Islet precursor cell (in vitro differentiated cells): ENCODE measurements at places on chromosomes 11 and 22.

- no peak for DNase-seq
Measured at GRCh38 chr22:29267462-29267857, 321 bp downstream of the RHBDD3 start.

GRCh38 chr11:1254733-1255132 is 31.9 kb downstream of the MUC5B start:
- DNase-seq, result no peak

- DNase-seq, result no peak
Measured at GRCh38 chr11:90840071-90840470, 617.2 kb upstream of the CHORDC1 start.

DNA sequence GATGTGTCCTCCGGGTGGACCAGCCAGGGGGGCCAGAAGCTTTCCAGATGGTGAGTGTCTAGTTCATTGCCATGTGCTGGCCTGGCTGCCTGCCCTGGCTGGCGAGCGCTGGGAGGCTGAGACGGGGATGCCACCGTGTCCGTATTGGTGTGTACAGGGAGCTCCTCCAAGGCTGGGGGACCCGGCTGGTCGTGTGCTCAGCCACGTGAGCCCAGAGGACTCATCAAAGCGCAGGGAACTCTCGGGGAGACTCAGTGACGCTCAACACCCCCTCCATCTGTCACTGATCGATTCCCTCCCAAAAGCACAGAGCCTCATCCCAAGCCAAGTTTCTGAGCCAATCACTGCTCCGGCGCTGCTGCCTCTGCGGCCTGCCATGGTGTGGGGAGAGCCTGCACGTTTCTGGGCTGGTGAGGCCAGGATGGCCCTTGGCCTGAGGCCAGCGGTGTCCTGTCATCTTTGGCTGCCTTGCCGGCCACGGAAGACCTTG is 423.7 kb downstream of the SHANK2 start:
- no peak for DNase-seq

GRCh38 chr11:3865388-3866193 is 10.1 kb downstream of the STIM1 start:
- DNase-seq, result peak; percentile 61

GRCh38 chr11:113591117-113591516 is 115.0 kb downstream of the TMPRSS5 start:
- DNase-seq, result peak; percentile 95

DNA sequence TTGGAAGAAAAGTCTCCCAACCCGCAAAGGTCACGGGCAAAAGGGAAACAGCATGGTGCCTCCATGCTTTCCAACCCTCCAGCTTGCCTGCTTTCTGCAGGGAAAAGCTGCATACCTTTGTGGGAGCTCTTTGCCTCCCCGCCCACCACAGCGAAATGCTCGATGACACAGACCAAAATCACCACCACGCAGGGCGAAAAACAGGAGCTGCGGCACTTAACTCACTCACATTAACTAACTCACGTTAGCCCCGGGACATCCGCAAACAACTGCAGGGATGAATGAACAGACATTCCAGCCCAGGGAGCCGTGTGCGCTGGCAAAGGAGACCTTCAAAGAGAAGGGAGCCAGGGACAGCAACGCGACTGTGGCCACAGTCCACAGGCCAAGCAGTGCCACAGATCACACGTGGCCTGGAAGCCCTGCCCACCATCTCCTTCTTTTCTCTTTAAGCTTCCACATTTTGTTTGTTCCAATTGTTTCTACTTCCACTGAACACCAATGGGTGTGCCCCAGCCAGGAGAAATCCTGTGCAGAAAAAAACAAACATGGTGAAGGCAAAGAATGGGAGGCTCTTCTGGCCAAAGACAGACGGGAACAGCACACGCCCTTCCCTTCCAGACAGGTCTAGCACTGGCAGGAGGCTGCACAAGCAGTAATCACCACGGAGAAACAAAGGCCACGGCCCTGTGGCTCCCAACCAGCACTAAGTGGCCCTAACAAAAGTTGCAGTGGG is 39.3 kb downstream of the DUSP8 start:
- DNase-seq, result peak; percentile 67

- peak; percentile 75 for DNase-seq
Measured at GRCh38 chr11:22244986-22245592, 52.2 kb downstream of the ANO5 start.

DNA sequence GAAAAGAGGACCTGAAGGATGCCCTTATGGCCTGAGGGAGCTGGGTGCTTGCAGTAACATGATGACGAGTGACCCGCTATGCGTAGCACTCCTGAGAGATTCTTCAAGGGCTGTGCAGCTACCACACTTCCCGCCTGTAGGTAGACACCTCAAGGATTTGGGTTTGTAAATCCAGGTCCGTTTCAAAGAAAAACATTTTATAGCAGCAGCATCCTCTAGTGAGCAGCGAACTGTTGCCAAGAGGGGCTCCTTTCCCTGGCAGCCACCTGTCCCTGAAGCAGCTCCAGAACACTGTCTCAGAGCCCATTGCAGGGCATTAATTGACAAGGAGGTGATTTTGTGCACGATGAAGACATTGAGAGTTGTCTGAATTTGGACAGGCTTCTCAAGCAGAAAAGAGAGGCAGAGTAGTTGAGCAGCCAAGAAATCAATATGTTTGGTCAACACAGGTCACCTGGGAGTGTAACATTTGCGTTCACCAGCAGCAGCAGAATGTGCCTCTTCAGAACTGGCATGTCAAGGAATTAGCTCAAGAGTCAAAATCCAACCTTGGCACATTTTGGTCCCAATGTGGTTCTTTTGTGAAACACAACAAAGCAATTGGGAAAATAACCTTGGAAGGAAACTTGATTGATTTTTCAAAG is 209.8 kb upstream of the MTNR1B start:
- DNase-seq, result no peak

DNA sequence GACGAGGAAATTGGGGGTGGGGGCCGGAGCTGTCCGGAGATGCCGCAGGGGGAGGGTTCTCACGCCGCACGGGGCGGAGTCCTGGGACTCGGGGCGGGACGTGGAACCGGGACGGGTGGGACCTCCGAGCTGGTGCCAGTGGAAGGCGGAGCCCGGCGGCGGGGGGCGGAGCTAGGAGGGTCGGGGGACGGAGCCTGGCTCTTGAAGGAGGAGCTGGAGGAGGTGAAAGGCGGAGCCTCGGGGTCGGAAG is 271 bp downstream of the FKBP2 start:
- peak; percentile 100 for DNase-seq

DNA sequence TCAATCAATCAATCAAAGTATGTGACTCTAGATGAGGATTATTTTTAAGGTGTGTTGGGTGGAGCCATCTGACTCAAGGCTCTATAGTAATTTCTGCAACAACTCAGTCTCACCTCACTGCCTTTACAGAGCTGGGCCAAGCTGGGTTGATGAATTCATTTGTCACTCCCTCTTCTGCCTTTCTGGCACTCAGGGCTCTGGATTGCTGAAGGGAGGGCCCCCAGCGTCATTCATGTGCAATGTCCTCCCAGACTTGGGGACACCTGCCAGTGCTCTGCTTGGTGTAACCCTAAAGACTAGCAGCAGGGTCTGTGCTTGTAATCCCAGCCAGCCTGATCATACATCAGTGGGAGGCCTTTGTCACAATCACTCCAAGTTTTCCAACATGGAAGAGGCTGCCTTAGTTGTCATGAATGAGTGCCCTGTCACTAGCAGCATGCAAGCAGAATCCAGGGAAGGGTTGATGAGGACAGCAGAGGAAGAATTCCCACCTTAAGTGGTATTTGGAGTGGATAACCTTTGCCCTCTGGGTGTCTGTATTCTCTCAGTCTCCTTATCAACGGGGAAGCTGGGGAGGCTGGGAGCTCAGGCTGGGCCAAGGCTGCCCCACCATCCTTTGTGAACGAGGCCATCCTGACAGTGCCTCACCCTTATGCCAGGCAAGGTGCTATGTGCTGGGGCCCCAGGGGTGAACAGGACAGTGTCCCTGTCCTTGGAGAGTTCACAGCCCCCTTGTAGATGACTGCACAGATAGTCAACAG is 2.0 kb upstream of the TP53I11 start:
- no peak for DNase-seq

- DNase-seq, result no peak
Measured at GRCh38 chr11:128832121-128832497, 35.0 kb downstream of the KCNJ1 start.

GRCh38 chr22:30361916-30362650 is 5.3 kb downstream of the CCDC157 start:
- no peak for DNase-seq

DNA sequence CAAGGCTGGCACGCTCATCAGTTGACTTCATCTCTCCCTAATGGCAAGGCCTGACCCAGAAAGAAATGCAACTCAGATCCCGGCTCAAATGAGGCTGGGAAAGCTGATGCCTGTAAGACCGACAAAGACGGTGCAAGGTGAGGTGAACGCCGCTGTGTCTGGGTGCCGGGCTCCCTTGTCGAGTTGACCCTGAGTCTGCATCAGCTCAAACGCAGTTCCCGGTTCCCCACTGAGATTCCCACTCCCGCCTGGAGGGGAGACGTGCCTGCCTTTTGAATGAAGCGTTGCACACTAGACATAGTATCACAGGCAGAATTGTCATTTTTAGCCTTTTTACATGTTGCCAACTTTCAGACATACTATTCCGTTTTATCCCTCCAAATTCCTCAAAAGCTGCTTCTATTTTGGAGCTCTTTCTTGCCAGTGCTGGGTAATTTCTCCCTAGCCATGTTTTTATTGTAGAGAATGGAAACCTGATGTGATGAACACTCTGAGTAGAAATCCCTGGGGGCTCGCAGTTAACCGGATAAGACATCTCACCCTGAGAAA is 831 bp upstream of the TP53AIP1 start:
- no peak for DNase-seq

DNA sequence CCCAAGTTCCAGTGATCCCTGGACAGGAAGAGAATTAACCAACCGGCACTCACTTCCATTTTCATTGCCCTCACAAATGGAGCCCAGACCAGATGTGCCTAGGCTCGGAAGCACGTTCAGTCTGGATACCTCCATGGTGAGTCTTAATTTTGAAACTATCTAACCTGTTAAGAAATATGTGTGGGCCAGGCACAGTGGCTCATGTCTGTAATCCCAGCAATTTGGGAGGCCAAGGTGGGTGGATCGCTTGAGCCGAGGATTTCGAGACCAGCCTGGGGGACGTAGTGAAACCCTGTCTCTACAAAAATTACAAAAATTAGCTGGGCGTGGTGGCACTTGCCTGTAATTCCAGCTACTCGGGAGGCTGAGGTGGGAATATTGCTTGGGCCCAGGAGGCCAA is 31.5 kb downstream of the MCAM start:
- DNase-seq, result no peak

GRCh38 chr11:47152953-47153950 is 23.4 kb downstream of the ARFGAP2 start:
- DNase-seq, result peak; percentile 91

DNA sequence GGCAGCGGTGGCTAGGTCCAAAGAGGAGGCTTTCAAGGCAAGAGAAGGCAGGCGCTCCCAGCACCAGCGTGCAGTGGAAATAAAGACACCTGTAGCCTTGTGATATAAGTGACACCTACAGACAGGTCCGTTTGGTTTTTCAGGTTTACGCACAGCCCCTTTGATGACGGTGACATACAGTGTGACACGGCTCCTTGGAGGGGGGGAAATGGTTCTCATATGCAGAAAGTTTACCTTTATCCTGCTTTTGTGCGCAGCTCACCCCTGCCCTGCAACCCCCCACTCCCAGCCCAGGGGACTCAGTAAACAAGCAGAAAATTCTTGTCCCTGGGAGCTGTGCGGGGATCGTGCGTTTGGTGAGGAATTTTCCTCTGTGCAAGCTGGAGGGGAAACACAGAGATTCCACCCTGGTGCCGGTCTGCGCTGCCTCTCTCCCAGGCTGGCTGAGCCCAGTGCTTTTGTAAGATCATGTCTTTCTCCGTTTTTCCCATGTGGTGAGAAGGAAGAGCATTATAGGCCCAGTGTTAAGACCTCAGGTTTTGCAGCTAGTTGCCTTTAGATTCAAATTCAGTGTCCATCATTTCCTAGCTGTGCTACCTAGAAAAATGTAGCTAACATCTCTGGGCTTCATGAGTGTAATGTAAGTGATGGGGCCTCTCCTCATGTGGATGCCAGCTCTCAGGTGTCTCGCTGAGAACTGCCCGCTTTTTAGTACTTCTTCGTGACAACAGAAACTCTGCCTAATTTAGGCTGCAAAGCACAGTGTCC is at the start of gene ELF5:
ELF5 (minus strand) TSS at position 113 of the 768 bp plus-strand sequence. CDS start 8,045 bp downstream, outside the sequence.
- DNase-seq, result no peak

GRCh38 chr11:134346976-134347350 is 15.2 kb downstream of the GLB1L2 start:
- DNase-seq, result no peak

DNA sequence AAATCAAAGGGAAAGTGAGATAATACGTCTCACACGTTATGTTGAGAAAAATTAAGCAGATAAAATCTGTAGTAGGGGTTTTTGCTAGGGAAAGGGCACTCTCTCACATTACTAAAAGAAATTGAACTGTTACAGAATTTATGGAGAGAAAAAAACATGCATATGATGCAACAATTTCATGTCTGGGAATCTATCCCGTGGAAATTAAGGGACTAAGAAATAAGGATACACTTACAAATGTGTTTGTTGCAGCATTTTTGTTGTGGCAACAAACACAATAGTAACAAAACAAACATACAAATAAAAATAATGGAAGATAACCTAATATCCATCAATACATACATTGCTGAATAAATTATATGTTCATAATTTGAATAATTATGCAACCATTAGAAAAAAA is 96.3 kb upstream of the ZBED5 start:
- DNase-seq, result no peak
